Activated CD8-positive, alpha-beta T cell treated with anti-CD3 and anti-CD28 coated beads for 36 hours (primary cell): ENCODE measurements at places on chromosomes 7 and 10. TPM values are rescaled to one million over a fixed set of nuclear protein-coding genes. Genes with fewer than 3 reads are reported as not detected.

DNA sequence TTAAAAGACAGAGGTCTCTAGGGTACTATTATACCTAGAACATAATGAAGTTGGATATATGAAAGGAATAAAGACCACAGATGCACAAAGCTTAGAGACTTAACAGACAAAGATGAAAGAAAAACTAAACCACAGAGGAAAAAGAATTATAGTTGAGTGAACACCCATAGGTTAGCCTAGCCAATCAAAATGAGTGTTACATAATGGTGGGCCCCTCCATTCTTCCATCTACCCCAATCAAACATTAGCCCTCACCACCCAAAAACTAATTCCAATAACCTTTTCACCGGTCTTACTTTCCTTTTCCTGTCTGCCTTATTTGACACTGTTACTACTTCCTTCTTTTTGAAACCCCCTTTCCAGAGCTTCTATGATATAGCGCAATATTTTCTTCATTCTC, 130.1 kb downstream of the ELMO1 start:
- H3K4me1 ChIP-seq, result peaks cover 31% of the 10 kb centered on the region
- no peaks in the 10 kb centered on the region for H3K27me3 ChIP-seq
- H3K4me3 ChIP-seq, result no peak overlapping the region

GRCh38 chr10:78514459-78514858, 480.8 kb downstream of the RPS24 start:
- H3K4me1 ChIP-seq, result no peaks in the 10 kb centered on the region
- no peak overlapping the region for H3K4me3 ChIP-seq
- H3K27me3 ChIP-seq, result no peaks in the 10 kb centered on the region

GRCh38 chr10:78769526-78769925, 299.2 kb upstream of the ZMIZ1 start:
- peaks cover 7% of the 10 kb centered on the region for H3K4me1 ChIP-seq
- H3K36me3 ChIP-seq, result no peaks in the 10 kb centered on the region
- DNase-seq, result no peak
- H3K27ac ChIP-seq, result no peak overlapping the region

Gene RET
- total RNA-seq, result 0.13 TPM

Gene RPEL1
- total RNA-seq, result not detected

Gene FAM25C
- total RNA-seq, result not detected
